ENCODE measurements at places on chromosomes 16 and 17. TPM values are rescaled to one million over a fixed set of nuclear protein-coding genes. Genes with fewer than 3 reads are reported as not detected.

Gene PNMT
- total RNA-seq: 9.7 TPM

DNA sequence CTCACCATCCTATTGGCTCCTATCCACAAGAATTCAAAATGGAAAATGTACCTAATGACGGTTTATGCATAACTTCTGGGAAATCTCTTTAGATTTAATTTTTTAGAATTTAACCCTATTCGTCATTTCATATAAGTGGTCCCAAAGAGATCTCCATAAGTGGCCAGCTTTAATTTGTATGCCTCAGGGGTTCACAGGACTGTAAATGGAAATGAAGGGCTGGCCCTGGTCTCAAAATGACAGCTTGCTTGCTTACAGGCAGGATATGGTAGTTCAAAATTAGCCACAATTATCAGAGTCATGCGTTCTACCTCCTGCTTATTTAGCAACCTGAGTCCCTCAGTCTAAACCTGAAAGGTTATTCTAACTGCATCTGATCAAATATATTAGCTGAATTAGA, 6.6 kb upstream of the NACA2 start:
- no peak for DNase-seq

GRCh38 chr17:19733953-19734526, 14.1 kb downstream of the ALDH3A1 start:
- DNase-seq: no peak

DNA sequence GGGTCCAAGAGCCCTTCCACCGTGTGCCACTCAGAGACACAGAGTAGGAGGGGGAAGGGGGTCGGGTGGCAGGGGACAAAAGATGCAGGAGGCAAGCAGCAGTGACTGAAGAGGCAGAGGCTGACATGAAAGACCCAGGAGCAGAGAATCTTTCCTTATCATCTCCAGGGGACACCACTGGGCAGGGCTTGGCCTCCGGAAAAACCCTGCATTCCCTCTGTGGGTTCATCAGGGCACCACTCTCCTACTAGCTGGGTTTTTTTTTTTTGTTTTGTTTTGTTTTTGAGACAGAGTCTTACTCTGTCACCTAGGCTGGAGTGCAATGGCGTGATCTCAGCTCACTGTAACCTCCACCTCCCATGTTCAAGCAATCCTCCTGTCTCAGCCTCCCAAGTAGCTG, 2.1 kb upstream of the STX4 start:
- no peak for DNase-seq

DNA sequence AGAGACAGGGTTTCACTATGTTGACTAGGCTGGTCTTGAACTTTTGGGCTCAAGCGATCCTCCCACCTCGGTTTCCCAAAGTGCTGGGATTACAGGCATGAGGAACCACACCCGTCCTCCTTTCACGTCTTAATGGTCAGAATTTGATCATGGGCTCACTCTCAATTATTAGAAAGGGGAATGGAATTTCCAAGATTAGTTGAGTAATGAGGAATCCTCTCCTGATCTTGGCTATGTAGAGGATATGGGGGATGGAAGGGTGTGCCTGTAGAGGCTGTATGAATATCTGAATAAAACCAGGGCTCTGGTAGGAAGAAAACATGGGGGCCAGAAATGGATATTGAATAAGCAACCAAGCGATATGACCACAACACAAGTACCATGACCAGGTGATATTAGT, 25.9 kb upstream of the SMURF2 start:
- DNase-seq: no peak

- DNase-seq: no peak
These were observed 67.9 kb downstream of the ZZEF1 start for GRCh38 chr17:4074831-4075495.

Gene PPP1R27
- total RNA-seq: not detected

DNA sequence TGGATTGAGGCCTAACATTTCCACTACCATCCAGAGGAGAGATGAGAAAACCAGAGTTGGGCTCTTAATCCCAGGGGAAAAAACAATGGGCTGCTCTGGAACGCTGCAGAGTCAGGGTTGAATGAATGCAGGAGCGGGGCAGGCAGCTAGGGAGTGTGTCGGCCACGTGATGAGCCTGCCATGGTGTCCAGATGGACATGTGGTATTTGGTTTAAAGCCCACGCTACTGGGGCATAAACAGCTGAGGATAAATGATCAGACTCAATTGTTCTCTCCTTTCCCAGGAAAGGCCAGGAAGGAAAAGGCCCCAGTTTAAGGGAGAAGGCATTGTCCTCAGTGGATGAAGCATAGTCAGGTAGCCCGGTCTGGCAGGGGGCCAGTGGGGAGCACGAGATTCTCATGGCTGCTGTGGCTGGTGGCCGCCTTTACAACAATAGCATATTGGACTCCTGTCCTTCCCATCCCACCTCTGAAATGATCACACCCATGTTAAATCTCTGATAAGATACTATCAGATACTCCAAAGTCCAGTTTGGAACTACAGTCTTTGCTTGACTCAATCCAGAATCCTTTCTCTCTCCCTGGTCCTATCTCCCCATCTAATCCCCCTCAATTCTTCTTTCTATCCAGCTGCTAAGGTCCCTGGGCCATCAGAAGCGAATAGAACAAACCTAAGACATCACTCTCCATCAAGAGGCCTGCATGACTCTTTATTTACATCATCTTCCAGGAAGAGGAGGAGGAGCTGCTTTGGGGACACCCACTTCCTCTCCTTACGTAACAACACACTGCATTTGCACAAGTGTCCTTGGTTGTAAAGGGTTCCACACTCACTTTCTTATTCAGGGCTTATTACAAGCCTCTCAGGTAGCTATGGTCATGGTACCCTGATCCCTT, 20.4 kb downstream of the CA4 start:
- DNase-seq: peak; percentile 41

DNA sequence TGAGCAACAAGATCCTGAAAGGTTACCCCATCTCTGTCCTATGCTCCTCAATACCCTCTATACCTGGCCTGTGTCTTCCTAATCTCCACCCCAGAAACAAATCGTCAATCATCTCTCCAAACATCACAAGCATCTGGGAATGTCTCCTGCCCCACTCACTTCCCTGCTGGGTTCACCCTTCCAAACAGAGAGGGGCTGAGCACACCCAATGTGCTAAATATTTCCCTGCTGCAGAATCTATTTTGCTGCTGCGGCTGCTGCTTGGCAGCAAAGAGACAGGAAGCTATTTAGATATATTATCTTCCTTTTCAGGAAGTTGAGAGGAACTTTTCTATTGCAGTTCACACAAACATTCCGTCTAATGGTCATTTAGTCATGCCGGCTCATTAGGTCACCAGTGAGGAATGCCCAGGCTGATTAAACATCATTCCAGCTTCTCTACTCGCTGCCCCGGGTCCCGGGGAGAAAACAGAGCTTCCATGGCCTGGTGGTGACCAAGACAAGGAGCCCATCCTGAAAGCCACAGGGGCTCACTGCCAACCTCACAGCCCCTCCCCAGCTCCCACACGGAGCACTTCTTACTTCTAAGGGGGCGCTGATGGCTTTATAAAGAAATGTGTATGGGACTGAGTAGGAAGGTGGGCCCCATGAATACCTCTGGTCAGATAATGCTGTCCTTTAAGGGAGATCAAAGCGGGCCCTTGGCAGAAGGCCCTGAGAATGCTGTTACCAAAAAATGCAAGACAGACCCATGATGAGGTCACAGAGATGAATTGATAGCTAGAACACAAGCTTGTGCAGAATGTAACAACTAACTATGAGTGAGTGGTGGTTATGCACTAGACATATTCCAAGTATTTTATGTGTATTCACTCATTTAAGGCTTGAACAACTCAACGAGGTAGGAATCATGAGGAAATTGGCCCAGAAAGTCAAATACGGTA, 218.3 kb downstream of the SOX9 start:
- peak; percentile 61 for DNase-seq

GRCh38 chr17:41895617-41896016, 23.1 kb downstream of the ACLY start:
- DNase-seq: peak; percentile 45

Gene PLXDC1
- 7.6 TPM for total RNA-seq

All from left cardiac atrium (tissue), 4 donors.